ENCODE measurements at places on chromosomes 4 and X.

DNA sequence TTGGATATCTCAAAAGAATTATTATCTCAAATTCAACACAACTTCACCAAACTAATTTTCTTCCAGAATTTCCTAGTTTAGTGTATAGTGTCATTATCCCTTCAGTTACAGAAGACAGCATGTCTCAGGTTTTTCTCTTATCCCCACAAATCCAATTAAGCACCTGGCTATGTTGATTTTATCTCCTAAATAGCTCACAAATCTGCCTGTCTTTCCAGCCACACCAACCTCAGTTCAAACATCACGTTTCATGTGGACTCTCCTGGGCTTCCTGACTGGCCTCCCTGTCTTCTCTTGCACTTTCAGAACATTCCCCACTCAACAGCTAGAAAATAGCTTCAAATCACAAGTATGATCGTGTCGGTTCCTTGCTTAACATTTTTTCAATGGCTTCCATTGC lies 14.8 kb downstream of the STK32B start:
- no peak for DNase-seq

DNA sequence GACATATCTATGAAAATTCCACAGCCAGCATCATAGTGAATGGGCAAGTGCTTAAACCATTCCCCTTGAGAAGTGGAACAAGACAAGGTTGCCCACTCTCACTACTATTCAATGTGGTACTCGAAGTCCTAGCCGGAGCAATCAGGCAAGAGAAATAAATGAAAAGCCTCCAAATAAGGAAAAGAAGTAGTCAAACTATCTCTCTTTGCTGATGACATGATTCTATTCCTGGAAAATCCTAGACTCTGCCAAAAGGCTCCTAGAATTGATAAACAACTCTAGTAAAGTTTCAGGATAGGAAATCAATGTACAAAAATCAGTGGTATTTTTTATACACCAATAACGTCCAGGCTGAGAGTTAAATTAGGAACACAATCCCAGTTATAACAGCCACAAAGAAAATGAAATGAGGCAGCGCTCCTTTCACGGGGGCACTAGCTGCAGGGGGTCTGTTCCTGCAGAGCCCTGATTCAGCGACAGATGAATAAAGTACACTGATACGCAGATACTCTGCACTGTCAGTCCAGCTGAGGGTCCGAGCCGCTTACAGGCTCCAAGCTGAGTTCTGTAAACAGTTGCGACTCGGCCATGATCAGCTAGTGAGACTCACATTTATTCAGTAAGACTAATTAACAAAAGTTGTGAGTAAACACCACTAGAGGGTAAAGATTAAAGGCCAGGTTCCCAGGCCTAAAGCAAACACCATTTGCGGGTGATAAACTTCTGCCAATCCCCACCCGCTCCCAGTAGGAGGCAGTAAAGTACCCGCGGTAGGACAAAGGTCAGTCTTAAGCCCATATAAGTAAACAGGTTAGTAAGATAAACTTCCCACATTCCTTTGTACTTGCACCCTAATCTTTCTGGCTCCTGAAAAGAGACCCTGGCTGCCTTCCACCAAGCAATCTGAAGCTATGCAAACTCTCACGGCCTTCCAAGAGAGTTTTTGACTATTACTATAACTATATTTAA lies 290.6 kb upstream of the GRID2 start:
- no peak for DNase-seq

DNA sequence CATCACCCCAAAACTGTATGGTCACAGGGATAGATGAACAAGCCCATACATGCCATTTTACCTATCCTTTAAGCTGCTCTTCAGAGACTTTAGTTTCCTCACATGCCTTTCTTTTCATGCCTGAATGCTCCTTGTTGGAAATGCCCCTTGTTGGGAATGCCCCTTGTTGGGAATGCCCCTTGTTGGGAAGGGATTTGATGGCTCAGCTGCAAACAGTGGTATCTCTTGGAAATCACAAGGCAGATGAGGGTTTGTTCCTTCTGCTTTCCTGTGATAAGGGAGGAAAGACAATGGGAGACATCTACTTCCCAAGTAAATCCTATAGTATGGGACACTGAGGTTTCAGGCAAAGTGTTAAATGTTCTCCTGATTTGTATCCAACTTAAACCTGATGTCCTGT lies 11.5 kb downstream of the CXCL2 start:
- DNase-seq: no peak

- DNase-seq: no peak
Measured at GRCh38 chr4:122716825-122717448, 15.6 kb upstream of the BBS12 start.

GRCh38 chr4:132662456-132662855 lies 486.6 kb upstream of the PCDH10 start:
- no peak for DNase-seq

GRCh38 chr4:182846036-182846435 lies 71.2 kb downstream of the DCTD start:
- no peak for DNase-seq

DNA sequence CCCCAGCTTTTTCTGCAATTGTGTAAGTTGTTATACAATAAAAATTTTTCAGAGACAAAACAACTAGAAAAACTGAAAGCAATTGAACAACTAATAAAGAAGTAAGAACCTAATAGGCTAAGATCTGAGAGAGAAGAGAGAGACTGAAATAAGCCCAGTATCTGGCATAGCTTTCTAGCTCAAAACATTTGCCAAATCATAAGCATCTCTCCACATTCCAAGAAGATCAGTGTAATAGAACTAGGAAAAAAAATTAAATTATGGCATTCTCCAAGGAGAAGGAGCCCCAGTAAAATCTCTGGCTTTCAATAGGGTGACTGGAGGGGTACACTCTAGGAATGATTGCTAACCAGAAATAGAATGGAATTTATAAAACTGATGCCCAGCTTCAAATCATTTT lies 19.0 kb upstream of the PPP3CA start:
- DNase-seq: no peak

GRCh38 chr4:178784491-178784890 lies 1342.3 kb upstream of the AGA start:
- DNase-seq: no peak
